ENCODE measurements at places on chromosomes 5 and 9.
A peak's percentile ranks its signal among the peaks of the same experiment; 100 is the strongest.

- DNase-seq, result no peak
Observed at GRCh38 chr9:89891591-89892304, 286.9 kb downstream of the GADD45G start.

DNA sequence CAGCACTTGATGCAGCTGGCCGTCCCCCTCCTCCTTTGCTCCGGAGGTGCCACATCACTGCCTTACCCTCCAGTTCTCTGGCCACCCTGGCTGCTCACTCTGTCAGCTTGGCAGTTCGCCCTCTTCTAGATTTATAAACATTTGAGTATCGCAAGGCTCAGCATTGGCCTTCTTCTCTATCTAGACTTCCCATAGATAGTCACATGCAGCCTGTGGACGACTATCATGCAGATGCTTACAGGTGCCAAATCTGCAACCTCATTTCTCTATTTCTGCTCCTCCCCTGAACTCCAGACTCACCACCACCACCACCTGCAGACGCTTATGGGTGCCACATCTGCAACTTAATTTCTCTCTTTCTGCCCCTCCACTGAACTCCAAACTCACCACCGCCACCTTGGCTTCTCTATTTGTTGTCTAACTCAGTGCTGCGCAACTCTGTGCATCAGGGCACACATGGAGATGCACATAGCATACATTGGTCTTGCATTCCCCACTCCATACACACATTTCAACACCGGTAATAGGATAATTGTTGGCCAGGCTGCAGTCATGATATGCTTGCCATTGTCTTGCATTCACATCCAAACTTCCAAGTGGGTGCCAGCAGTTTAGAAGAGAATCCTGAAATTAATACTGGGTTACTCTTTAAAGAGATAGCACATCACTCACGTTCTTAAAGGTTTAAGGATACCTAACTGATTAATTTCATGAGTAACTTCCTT, 1.9 kb upstream of the DAP start:
- no peak for DNase-seq

DNA sequence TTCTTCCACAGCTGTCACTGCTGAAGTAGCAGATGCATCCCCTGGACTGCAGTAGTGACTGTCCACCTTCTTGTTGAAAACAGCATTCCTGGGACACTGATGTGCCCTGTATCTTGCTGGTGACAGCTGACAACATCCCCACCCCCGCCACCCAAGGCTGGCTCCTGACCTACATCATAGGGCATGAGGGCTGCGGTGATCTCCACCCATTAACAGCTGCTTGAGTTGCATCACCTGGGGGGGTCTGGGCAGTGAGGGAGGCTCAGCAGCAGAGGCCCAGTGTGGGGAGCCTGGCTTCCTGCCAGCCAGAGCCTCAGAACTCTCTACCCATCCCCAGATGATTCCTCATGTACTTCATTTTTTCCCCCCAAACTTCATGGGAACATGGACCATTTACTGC, 4.1 kb downstream of the PRUNE2 start:
- no peak for DNase-seq

DNA sequence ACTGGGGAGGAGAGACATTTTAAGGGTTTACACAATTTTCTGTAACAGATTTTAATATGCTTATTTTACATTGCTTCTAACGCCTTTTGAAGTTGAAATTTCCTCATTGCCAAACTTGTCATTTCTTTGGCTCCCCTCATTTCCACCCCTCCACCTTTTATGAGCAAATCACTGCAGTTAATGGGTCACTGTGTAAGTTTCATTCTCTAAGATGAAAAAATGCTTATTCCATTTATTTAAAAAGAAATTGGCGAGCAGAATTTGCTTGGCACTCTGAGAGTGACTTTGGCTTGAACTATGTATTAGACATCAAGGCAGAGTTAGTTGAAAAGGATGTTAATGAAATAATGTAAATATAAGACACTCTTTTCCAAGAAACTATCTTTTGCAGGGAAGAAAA, 66.6 kb downstream of the ITGA1 start:
- DNase-seq, result no peak

GRCh38 chr5:141512390-141512910, 23.6 kb downstream of the PCDHGC5 start:
- peak; percentile 83 for DNase-seq

GRCh38 chr5:114327987-114328386, 33.9 kb upstream of the KCNN2 start:
- DNase-seq, result no peak

All from CD4-positive, alpha-beta T cell treated with Interleukin-21 for 1 hour (primary cell).